ENCODE measurements at places on chromosomes 3 and 15. TPM values are rescaled to one million over a fixed set of nuclear protein-coding genes. Genes with fewer than 3 reads are reported as not detected.

The CMTM7 gene
- total RNA-seq, result 49.7 TPM

The ITIH3 gene
- total RNA-seq, result not detected

The SGO1 gene
- 2.7 TPM for total RNA-seq

The PROS1 gene
- total RNA-seq, result 2.3 TPM

Data from hair follicular keratinocyte (primary cell).